ENCODE measurements at places on chromosomes 7 and 10.

DNA sequence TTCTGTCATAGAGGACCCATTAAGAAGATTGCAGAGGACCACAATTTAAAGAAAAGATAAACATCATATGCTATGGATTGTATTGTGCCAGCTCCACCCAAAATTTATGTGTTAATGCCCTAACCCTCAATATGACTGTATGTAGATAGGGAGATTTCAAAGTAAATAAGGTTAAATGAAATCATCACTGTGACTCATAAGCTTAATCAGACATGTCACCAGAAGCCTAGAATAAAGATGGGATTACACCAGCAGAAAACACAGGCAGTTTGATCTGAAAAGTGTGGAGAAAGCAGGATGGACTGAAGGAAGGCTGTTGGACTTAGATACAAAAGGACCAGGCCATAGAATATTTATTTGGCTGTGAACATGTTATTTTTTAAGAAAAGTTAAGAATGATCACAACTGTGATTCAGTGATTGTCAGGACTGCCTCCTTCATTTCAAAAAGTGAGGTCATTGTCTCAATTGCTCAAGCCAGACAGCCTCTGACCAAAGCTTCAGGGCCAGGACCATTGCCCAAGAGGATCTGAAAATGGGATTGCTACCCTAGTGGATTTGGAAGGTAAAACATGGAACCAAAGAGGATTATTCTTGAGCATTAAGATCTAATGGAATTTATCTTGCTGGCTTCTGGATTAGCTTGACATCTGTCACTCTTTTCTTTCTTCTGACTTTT, 270.8 kb upstream of the POM121L12 start:
- no peak for DNase-seq

- no peak for DNase-seq
These were observed 33.1 kb downstream of the STAMBPL1 start for GRCh38 chr10:88913127-88913526.

DNA sequence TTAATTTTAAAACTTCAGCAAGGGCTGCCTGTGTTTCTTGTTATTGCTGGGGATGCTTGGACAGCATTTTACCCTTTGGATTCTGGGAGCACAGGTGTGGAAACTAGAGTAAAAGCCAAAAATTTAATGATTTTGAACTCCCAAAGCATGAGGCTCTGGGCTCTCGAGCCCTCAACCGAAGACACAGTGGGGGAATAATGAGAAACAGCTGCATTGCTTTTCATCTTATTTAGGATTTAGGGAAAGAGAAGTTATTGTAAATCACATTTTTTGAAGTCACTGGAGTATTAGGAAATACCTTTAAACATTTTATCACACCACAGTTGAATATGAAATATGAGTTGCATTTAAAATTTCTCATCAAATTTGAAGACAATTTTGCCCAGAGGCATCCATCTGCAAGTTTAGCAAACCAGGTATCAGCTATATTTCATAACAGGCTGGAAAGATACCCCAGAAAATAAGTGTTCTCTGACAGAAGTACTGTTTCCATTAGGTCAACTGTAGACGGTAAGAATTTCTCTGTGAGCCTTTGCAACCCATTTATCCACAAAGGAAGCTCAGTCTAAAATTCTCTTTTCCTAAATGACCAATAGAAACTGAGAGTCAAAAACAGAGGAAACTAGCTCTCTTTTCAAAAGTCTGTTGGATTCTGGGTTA, 290.6 kb upstream of the PHYHIPL start:
- no peak for DNase-seq

DNA sequence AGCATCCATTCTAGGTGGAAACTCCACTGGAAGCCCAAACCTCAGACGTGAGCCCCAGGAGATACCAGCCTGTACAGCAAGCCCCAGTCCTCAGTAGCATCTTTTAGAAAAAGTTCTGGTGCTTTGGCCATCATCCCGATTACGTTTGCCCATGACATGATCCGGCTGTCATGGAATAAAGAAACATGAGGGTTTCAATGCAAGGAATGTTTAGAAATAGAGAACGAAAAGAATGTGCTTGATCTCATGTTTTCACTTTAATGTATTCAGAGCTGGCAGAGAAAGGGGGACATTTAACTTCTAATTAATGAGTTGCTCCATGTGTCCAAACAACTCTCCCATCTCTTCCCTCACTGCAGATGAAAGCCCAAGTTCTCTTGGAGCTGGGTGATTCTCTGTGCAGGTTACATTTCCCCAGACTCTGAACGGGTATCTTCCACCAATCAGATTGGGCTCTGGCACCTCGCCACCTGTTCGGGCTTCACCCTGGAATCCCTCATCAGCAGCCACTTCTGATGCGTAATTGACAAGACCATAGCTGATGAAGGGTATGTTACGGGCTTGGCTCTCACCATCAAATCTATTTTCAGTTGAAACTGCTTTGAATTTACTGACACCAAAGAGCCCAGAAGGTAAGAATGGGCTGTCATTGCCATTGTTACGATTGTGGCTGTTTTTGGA, 165.3 kb downstream of the PLXNA4 start:
- no peak for DNase-seq

DNA sequence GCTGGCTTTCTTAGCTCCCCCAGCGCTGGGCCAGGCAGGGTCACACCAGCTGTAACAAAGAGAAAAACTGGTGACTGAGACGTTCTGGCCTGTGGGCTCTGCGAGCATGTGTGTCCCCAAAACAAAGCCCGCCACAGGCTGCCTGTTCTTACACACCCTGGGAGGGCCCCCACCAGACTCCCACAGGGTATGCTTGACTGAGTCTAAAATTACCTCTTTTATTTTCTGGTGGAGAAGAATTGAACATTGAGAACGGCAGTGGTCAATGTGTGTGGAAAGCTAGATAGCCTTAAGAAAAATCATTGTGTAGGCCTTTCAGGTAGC, 808 bp downstream of the C10orf71 start:
- DNase-seq, result no peak

DNA sequence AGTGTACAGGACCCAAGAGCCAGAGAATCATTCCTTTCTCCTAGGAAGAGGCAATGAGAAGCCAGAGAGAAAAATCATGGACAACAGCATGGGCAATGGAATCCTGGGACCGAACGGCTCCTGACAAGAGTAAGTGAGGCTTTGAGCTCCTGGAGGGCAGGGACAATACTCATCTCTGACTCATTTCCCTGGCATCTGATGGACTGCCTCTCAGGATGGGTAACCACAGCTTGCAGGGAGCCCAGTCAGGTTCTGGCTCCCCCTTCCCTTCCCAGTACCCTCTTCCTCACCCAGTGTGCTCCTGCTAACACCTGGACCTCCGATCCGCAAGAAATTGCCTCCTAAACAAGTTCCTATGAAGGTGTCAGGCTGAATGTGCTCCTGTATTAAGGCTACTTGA, 51.2 kb upstream of the SORCS3 start:
- no peak for DNase-seq

DNA sequence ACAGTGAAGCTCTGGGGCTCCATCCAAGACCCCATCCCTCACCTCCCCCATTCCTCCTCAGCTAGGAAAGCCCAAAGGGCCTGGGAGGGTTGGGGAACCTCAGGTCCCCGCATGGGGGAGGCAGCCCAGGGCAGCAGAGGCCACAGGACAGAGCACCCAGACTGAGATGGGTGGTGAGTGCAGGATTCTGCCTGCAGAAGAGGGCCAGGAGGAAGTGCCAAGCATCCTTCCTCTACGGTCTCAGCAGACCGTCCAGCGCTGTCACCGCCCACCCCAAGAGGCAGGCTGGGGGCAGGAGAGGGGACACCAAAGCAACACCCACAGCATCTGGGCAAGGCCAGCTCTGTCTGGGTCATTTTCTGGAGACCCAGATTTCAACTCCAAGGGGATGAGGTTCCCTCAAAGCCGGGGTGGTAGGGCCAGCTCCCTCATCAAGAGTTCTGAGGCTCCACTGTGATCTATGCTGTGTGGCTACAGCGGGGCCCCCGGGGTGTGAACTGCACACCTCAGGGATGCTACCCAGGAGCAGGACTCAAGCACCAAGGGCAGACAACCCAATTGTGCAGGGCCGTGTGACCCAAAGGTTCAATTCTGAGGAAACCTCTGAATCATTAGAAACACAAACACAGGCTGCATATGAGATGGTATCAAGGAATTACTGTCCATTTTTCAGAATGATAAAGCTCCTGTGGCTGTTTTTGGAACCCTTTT, 46.8 kb downstream of the CAMK2B start:
- no peak for DNase-seq

- no peak for DNase-seq
These were observed 18.5 kb downstream of the BICC1 start for GRCh38 chr10:58531084-58531695.

DNA sequence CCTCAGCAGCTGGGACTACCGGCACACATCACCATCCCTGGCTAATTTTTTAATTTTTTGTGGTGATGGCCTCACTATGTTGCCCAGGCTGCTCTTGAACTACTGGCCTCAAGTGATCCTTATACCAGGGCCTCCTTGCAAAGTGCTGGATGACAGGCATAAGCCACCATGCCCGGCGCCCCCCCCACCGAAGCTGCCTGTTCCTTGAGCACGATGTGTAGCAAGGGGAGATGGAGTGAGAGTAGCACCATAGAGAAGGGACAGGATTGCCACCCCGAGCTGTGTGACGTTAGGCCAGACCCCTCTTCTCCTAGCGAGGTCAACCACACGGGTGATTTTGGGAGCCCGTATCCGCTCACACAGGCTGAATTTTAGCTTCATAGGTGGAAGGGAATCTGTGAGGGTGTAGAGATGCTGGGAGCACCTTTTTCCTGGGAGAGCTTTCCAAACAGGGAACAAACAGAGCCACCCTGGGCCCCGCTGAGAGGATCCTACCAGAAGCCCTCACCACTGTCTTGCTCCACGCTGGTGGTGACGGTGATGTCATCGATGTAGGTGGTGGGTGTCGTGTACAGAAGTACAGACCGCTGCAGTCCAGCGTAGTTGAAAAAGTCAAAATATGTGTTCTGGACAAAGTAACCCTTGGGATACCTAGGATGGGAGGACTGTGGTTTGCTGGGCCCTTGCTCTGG, 3.0 kb downstream of the GUSB start:
- DNase-seq, result no peak

GRCh38 chr10:86447432-86447831, 74.2 kb downstream of the WAPL start:
- DNase-seq, result no peak

- no peak for DNase-seq
These were observed 31.3 kb downstream of the DDC start for GRCh38 chr7:50533866-50534265.

- no peak for DNase-seq
These were observed 59.7 kb downstream of the ZNF365 start for GRCh38 chr10:62433901-62434300.

DNA sequence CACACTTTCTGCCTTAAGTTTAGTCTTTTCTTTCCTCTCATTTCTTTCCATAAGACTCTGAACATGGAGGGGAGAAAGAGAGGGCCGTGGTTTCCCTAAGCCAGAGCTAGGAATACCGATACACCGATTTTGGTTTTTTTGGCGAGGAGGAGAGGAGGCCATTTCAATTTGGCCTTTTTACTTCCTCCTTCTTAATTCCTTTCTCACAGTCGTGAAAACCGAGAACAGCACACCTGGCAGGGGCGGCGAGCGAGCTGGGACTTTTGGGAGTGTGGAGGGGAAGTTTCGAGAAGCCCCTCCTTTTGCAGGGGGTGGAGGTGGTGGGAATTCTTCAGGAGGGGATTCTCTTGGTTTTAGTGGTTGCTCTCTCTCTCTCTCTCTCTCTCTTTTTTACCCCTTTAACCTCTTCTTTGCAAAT, 6.2 kb downstream of the GATA3 start:
- no peak for DNase-seq
